AML-193 (cell line): ENCODE measurements at places on chromosomes 3 and 15.

DNA sequence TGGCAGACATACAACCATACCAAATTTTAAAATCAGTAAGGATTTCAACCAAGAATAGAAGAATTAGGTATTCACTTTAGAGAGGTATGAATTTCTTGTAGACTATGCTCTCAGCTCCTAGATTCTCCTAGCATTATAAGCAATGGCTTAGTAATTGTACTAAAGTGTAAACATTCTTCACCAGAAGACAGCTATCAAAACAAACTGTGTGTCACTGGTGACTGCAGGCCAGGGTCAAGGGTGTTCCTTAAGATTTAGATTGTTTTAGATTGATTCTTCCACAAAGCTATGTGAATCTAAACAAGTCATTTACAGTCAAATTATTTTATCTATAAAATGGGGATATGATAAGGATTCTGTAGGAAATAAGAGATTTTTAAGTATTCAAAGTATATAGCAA is 23.1 kb upstream of the GP5 start:
- DNase-seq = no peak

DNA sequence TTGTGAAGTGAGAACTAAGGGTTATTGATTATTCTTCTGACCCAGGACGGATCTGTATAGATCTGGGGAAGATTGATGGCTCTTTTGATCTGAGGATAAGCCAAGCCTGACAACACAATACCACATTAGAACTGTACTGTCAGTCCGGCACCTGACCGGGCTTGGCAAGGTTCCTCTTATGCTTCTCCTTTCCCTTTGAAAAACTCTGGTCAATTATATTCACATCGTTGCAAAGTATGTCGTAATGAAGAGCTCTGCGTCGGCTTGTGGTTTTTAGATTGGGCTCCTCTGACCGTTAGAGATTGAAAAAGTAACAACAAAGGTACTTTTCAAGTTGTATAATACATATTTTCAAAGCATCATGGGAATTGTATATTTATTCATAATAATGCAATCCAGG is 389.8 kb downstream of the NR2F2 start:
- DNase-seq = peak; percentile 80

DNA sequence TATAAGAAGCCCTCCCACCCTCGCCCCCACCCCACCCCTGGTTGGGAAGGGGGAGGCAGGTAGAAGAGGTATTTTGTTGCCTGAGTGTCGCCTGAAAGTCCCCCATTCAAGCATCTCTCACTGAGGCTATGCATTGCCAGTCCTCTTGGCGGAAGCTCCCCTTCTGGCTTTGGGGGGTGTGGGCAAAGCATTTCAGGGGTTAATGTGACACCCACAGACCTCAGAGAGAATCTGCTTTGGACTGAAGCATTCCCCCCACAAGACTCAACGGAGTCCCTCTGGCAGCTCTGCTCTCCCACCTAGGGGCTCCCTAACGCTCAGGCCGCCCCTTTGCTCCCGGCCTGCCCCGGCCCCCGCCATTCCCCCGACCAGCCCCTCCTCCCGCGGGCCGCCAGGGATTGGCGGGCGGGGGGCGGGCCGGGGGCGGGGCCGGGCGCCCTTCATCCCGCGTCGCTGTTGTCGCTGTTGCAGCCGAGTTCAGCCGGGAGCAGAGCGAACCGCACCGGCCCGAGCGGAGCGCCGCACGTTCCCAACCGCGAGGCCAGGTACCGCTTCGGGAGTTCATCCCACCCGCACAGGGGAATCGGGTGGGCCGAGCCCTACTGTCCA is at the start of gene SLC38A3:
Gene SLC38A3, plus strand, starts transcription at position 468 of the 609 bp plus-strand sequence. CDS start 8,929 bp downstream, outside the sequence.
- no peak for DNase-seq

DNA sequence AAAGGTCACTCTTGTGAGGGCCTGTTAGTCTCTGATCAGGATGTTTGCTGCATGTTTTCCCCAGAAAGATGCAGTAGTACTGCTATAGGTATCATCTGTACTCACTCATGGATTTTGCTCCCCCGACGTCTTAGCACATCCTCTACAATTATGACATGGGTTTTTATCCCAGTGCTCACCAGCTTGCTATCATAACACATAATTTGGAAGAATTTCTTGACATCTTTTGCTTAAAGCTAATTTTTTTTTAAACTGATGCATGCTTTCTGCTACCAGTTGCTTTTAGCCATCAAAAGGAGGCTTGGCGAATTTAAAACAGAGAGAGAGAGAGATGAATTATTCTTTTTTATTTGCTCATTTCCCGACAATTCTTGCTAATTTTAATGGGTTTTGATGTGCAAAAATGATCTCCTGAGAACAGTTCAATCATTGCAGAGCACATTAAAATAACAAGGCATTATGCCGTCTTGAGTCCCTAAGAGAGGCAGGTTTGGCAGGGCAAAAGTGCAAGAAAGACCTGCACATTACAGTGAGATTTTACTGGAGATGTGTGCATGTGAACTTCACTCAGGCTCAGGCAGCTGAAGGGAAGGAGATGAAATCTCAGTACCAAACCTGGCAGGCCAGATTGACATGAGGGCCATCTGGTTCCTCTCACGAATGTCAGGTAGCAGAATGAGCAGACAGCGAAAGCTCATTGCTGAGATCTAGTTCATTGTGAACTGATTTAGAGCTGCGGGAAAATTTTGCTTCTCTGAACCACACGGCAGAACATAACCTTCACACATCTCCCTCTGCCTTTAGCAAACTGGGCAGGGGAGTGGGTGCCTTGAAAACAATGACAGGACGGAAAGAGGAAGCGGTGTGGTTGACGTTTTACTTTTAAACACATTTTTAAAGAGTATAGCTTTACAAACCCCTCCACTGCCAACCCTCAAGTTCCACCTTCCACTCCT is 25.9 kb upstream of the GOLGA8B start:
- DNase-seq = no peak

DNA sequence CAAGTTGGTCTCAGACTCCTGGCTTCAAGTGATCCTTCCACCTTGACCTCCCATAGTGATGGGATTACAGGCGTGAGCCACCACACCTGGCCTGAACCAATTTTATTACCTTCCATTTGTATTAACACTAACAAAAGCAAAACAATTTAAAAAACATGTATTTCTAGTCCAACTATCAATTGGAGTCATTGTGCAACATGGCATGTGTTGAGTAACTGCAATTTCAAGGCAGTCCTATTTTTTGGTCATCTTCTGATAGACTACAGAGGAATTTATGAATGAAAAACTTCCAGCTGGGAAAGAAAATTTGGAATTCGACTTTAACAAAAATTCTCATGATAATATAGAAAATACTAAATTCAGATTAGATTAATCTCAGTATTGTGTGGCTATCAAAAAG is 16.8 kb downstream of the SPTSSB start:
- peak; percentile 28 for DNase-seq

- DNase-seq = no peak
Observed at GRCh38 chr3:61443886-61444285, 117.5 kb upstream of the PTPRG start.

DNA sequence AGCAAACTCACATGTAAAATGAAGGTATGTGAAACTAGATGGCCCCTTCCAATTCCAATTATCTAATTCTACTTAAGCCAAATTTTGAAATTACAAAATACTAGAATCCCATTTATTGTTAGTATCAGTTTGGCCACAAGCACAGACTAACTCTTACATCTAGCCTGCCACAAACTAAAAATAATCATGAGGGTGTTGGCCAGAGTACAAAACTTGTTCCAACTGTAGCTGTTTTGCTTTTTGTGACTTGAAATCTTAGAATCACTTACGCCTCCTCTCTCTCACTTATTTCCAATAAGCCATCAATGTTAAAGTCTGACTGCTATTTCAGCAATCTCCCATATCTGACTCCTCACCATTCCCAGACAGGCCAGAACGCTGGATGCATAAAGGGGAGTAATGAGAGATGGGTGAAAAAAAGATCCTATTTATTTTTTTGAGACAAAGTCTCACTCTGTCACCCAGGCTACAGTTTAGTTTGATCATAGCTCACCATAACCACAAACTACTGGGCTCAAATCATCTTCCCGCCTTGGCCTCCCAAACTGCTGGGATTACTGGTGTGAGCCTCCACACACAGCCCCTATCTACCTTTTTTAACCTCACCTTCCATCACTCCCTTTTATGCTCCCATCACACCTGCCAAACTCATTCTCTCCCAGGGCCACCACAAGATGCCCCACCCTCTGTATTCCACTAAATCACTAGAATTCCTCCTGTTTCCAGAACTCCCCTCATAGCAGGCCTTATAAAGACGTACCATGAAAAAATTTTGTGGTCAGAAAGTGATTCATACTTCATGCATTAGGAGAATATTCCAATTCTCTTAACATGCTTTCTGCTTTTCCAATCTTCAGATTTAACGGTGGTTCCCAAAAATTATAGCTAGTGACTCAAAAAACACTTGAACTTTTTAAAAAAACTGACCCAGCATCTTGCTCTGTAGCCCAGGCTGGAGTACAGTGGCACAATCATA is 36.5 kb downstream of the ATOSA start:
- DNase-seq = no peak
